ENCODE measurements at places on chromosomes 1 and 21.

DNA sequence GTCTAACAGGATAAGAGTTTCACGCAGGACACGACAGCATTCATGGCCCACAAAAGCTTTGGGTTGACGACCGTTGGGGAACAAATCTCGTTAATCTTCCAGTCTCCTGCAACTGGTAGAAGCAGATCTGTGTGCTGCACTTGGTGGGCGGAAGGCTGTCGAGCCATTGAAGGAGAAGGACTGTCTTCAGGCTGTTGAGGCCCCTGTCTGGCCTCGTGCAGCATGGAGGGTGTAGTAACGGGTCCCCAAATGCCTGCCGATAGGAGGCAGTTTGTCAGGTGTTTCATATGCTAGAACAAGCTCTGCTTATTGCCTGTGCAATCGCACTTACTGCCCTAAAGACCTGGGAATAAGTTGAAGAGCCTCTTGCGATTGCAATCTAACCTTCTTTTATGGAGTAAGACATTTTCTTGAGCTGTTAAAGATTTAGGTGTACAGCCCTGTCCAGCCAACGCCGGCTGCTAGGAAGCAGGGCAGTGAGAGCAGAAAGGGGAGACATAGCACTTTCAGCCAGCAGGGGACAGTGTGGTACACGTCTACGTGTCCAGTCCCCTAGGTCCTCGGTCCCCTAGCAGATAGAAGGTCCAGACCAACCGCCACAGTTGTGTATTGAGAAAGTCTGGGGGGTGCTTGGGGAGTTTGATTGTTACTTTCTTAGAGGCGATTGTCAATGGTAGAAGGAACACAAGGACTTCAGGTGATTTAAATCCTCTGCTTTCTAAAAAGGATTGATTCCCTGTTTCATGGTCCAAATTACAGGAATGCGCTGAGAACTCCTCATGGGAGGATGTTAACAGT, 102.3 kb upstream of the TMPRSS2 start:
- no peak for DNase-seq

GRCh38 chr1:53712276-53712675, 26.7 kb downstream of the GLIS1 start:
- DNase-seq = no peak

- DNase-seq = no peak
Measured at GRCh38 chr1:24096009-24096738, 15.8 kb downstream of the MYOM3 start.

- no peak for DNase-seq
Measured at GRCh38 chr1:64564891-64565290, 95.0 kb downstream of the CACHD1 start.

DNA sequence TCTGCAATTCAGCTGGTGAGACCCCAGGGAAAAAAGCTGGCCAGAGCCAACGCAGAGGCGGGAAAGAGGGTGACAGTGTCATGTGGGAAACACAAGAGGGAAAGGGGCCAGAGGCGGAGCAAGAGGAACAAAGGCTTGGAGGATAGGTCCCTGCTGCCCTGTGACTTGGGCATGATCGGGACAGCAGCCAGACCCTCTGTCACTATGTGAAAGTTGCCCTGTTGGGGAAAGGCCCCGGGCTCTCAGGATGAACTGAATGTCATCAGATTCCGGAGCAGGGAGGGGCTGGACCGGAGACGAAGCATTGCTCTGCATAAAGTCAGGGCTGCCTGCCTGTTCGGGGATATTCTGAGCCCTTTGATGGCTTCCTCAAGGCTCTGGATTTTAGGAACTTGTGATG, 5.7 kb upstream of the ELF3 start:
- no peak for DNase-seq

DNA sequence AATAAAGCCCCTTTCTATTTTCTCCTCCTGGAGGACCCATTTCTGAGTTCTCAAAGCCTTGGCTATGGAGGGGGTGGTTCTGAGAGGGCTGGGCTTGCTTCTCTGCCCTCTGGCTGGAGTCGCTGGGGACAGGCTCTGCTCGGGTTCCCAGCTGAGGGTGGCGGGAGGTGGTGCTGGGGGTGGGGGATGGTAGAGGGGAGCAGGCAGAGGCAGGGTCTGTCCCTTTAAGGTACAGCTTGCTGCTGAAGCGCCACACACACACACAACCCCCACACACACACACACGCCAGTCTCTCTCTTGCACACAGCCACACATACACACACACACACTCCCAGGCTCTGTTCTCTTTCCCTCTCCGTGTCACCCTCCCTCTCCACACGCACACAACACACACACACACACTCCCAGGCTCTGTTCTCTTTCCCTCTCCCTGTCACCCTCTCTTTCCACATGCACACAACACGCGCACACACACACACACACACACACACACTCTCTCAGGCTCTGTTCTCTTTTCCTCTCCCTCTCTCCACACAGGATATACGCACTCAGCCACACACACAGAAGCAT, 69.8 kb upstream of the SSBP3 start:
- no peak for DNase-seq

- DNase-seq = no peak
Measured at GRCh38 chr1:230778916-230779590, 31.9 kb downstream of the CAPN9 start.

- DNase-seq = no peak
Measured at GRCh38 chr1:226629210-226629895, 80.8 kb downstream of the STUM start.

DNA sequence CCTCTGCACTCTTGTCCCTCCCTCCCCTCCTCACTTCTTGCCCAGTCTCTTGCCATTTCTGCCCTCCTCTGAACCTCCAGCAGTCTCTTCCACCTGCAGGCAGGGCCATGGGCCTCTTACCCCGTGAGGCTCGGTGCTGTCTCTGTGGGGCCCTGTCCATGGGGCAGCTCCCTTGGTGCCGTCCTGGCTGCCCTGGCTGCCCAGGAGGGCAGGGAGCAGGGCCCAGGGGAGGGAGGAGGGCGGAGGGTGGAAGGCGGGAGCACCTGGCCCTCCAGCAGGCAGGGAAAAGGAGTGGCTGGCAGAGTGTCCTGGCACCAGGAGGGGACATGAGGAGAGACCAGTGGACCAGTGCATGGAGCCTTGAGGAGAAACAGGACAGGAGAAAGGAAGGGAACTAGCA, at the start of gene RORC:
Gene RORC (minus strand): TSS at position 198 of the 400 bp plus-strand sequence. CDS start 38 bp downstream, at position 160.
- no peak for DNase-seq

DNA sequence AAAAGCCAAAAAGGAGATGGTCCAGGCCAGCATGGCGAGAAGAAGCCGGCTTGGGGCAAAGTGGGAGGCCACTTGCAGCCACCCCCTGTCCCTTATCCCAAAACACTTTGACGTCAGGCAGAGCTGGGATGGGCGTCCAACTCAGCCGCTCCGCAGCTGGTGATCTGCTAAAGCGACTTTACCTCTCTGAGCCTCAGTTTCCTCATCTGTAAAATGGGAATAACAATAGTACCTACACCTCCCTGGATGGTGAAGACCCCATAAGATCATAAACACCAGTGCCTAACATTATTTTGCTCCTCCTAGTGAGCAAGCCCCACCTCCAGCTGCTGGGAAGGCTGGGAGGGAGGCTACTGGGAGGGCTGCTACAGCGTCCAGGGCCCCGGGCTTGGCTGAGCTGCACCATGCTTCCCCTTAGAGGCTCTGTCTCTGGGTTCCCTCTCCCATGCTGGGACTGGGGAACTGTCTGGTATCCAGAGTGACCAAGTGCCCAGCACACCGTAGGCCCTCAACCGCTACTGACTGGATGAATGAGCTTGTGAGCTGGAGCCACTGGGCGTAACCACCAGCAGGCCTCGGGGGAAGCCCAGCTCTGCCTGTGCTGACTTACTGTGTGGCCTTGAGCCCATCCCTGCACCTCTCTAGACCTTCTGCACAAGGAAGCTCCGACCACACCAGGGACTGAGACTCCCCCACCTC, 18.3 kb downstream of the IFFO2 start:
- DNase-seq = no peak

GRCh38 chr1:214520544-214521165, 30.7 kb downstream of the PTPN14 start:
- DNase-seq = no peak

GRCh38 chr1:2400950-2401649, 9.5 kb downstream of the RER1 start:
- DNase-seq = no peak

DNA sequence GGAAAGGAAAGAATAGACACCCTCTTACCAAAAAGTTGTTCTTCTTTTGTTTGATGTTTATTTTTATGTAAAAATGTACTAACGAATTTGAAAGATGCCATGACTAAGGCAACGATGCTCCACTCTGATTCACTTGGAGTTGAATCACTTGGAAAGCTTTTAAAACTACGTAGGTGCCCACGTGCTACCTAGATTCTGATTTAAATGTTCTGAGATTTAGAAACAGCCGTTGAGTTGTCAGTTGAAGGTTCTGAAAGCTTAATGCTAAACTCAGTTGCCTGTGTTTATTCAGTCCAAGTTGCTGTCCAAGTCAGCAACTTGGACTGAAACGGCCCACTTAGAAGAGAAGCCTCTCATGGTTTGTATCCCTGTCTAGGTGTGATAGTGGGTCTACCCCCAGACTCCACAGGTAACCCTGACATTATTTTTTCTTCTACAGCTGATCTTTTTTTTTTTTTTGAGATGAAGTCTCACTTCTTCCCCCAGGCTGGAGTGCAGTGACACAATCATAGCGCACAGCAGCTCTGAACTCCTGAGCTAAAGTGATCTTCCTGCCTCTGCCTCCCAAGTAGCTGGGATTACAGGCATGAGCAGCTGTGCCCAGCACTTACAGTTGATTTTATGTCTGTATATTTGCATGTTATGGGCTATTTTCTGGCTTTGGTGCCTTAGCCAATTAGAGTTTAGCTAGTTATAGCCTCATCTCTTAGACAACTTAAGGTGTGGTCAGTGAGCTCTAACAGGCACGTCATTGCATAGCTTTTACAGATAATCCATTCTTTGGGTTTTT, 1.4 kb upstream of the VAMP4 start:
- no peak for DNase-seq

- DNase-seq = no peak
Measured at GRCh38 chr1:207014728-207015127, 17.8 kb downstream of the C1orf116 start.

GRCh38 chr1:183101841-183102276, 78.6 kb downstream of the LAMC1 start:
- no peak for DNase-seq

GRCh38 chr1:247895976-247896375, 589 bp downstream of the OR2W3 start:
- DNase-seq = no peak

DNA sequence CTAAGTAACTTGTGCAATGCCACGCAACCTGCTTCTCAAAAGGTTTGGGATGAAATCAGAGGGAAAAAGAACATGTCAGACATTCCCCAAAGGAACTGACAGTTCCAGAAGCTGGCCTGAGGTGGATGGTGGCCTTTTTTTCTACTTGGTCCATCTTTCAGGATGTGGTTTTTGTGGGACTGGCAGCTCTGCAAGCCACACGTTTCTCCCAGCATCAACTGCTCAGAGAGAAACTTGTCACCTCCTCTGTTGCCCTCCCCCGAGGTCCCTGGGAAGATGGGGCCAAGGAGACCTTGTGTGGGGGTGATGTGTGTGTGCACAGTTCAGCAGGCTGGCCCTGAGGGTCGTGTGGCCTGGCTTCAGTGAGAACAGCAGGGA, 2.5 kb upstream of the DHRS3 start:
- no peak for DNase-seq

- DNase-seq = no peak
Measured at GRCh38 chr1:107142666-107143065, 1.8 kb downstream of the NTNG1 start.

DNA sequence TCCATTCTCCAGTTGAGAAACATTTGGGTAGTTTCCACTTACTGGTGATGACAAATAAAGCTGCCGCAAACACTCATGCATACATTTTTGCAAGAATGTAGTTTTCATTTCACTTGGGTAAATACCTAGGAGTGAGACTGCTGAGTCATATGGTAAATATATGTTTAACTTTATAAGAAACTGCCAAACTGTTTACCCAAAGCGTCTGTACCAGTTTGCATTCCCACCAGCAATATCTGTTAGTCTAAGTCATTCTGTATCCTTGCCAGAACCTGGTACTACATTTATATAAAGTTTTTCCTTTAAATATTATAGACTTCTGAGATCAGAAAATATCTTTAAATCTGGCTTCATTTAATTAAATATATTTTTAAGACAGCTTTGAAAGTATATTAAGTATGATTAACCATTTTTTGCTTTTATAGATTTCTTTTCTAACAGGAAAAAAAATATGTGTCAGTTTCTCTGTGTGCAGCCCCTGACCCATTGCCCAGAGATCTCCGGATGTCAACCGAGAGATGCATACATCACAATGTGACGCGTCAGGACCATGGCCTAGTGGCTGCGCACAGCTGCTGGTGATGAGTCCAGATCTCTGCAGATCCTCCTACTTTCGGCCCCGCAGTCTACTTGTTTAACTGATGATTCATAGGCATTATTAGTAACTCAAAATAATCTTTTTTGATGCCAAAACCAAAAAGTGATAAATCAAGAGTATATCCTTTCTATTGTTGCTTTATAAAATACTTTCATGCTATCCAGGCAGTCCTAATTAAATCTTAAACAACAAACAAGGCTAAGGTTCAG, 227.1 kb upstream of the MAP1LC3C start:
- DNase-seq = no peak

- DNase-seq = no peak
Measured at GRCh38 chr1:42348498-42348897, 13.5 kb upstream of the FOXJ3 start.
